ENCODE measurements at places on chromosomes 4 and X.

- DNase-seq: no peak
Measured at GRCh38 chrX:17635231-17635630, 102.1 kb upstream of the SCML1 start.

- no peak for DNase-seq
Measured at GRCh38 chr4:108889696-108890483, 127.0 kb upstream of the ETNPPL start.

- no peak for DNase-seq
Measured at GRCh38 chr4:126756050-126756829, 876.5 kb upstream of the INTU start.

DNA sequence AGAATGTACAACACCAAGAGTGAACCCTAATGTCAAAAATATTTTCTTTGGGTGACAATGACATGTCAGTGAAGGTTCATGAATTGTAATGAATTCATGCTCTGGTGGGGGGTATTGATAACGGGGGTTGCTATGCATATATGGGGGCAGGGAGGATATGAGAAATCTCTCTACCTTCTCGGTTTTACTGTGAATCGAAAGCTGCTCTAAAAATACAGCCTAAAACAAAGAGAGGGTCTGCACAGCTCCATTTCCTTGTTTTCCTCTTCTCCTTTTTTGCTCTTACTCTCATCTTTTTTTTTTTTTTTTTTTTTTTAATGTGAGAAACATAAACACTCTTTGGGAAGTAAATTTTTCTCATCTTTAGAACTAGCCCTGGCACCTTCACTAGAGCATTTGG is 85.8 kb downstream of the DCTD start:
- no peak for DNase-seq

GRCh38 chrX:25204182-25204581 is 188.4 kb upstream of the ARX start:
- no peak for DNase-seq

- no peak for DNase-seq
Measured at GRCh38 chr4:177405508-177405907, 36.7 kb downstream of the AGA start.

Data from anterior cingulate cortex (tissue), 58 donors.